Activated CD4-positive, alpha-beta memory T cell treated with anti-CD3 and anti-CD28 coated beads, Interleukin-2, amount 10 ng/mL, durations not matched to agents 7 days and 5 days (primary cell): ENCODE measurements at places on chromosomes 11 and 22.

GRCh38 chr11:75223954-75224643, 16.5 kb upstream of the TPBGL start:
- DNase-seq = no peak

- DNase-seq = no peak
These were observed 88.8 kb downstream of the AMBRA1 start for GRCh38 chr11:46504817-46505613.

DNA sequence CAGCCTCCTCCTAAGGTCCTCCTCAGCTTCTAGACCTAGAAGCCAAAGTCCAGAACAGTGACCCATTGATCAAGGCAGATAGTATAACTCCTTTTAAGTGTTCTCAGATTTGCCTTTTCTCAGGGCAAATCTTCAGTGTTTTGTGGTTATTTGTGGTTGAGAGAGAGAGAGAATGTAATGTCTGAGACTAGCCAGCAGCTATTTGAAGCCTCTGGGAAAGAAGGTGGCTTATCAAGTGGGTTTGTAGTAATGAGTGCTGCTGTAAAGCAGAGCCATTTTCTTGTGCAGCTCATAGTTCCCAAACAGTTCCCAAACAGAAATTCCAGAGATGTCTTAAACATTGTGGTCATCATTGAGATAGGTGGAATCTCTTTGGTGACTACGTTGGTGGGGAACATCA, 89.5 kb downstream of the RNF169 start:
- no peak for DNase-seq

DNA sequence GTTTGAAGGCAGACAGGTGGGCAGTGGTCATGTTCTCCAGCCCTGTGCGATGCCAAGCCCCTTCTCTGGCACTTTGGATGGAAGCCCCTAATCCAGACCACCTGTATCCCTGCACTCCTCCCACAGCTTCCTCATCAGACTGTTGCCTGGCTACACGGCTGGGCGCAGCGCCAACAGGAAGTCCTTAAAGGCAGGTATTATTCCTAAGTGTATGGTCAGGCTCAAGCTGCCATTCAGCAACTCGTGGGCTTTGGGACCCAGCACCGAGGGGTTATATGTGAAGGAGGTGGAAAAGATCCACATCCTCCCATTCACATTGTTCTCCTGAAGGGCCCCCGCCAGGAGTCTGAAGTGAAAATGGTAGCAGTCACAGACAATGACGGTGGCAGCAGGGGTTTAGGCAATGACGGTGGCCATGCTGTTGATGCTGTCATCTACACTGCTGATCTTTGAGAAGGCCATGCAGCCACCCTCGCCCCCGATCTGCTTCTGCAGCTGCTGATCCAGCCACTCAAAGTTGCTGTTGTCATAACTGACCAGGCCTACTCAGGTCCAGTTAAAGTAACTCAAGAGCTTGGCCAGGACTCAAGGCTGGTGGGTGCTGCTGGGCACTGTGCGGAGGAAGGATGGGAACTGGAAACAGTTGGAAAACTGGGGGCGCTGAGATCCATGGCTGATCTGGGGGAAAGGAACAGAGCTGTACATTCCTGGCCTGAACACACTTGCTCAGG, 27.7 kb downstream of the OR6Q1 start:
- no peak for DNase-seq
